CD4-positive, alpha-beta T cell treated with Interleukin-15 for 4 hours (primary cell): ENCODE measurements at places on chromosomes 3 and 15.

- no peak for DNase-seq
These were observed 29.5 kb downstream of the ATOSA start for GRCh38 chr15:52649686-52650085.

DNA sequence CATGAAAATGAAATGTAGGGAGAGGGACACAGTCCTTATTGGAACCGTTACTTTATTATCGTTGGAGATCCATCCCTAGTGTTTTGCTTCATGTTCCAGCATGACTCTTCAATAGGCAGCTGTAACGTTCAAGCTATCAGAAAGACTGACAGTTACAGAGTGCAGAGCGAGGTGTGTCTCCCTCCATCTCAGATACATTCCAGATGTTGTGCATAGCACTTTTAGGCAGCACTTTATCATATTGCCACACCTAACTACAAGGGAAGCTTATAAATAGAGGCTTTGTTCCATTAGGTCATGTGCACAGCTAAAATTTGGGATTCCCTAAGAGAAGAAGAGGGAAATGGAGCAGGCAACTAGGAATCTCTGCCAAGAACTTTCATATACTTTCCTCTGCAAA, 1009.6 kb downstream of the ROBO2 start:
- no peak for DNase-seq

- no peak for DNase-seq
These were observed 110.4 kb downstream of the TMEM266 start for GRCh38 chr15:76169911-76170800.

DNA sequence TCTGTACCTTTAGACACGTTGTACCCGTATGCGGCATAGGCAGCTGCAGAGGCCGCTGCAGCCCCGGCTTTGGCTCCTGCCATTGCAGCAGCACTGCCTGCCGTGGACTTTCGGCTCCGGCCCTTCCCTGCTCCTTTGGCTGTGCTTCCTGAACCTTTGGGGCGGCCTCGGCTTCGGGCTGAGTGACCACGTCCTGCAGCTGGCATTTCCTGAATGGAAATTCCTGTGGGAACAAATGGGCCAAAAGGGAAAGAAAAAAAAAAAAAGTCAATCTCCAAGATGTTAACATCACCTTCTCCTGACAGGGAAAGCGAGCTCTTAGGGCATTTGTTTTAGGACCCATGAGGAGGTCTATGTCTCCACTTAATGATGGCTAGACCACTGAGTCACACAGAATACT, 29.6 kb downstream of the CHAC1 start:
- no peak for DNase-seq
